ENCODE measurements at places on chromosomes 12 and 14.

DNA sequence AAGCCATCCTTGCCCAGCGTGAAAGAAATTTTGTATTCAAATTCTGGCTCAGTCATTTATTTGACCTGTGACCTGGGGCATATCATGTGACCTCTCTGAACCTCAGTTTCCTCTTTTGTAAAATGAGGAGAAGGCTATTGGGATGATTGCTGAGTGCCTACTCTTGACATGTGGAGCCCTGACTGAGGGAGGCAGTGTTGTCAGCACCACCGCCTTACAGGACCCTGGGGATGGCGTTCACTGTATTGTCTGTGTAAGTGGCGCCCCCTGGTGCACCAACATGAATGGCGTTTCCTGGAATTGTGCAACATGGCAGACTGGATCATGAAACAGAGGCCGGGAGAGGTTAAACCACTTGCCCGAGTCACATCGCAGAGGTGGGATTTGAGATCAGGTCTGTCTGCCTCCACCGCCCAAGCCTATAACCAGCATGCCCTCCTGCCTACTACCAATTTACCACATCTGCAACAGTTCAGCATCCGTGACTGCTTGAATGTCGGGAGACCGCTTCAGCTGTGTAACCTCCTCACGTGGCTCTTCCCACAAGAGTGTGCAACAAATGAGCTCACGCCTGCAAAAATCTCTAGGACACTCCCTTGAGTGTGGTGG is 20.1 kb upstream of the CCDC63 start:
- peaks cover 6% of the 10 kb centered on the region for H3K4me1 ChIP-seq

DNA sequence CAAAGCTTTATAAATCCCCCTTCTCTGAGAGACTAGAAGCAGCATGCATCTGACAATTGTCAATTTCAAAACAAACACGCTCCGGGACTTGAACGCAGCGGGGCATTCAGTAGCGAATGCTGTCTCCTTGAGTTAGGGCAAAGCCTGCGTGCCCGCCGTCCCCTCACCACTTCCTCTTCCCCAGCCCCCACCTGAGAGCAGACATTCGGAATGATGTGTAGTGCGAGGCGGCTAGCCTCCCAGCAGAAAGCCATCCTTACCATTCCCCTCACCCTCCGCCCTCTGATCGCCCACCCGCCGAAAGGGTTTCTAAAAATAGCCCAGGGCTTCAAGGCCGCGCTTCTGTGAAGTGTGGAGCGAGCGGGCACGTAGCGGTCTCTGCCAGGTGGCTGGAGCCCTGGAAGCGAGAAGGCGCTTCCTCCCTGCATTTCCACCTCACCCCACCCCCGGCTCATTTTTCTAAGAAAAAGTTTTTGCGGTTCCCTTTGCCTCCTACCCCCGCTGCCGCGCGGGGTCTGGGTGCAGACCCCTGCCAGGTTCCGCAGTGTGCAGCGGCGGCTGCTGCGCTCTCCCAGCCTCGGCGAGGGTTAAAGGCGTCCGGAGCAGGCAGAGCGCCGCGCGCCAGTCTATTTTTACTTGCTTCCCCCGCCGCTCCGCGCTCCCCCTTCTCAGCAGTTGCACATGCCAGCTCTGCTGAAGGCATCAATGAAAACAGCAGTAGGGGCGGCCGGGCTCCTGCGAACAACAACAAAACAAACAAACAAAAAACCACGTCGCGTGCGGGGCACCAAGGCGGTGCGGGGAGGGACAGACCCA is 2.2 kb downstream of the PRMT8 start:
- no peak overlapping the region for H3K27ac ChIP-seq
- peaks cover 76% of the 10 kb centered on the region for H3K27me3 ChIP-seq
- no peak for DNase-seq
- H3K36me3 ChIP-seq: peaks cover 3% of the 10 kb centered on the region

DNA sequence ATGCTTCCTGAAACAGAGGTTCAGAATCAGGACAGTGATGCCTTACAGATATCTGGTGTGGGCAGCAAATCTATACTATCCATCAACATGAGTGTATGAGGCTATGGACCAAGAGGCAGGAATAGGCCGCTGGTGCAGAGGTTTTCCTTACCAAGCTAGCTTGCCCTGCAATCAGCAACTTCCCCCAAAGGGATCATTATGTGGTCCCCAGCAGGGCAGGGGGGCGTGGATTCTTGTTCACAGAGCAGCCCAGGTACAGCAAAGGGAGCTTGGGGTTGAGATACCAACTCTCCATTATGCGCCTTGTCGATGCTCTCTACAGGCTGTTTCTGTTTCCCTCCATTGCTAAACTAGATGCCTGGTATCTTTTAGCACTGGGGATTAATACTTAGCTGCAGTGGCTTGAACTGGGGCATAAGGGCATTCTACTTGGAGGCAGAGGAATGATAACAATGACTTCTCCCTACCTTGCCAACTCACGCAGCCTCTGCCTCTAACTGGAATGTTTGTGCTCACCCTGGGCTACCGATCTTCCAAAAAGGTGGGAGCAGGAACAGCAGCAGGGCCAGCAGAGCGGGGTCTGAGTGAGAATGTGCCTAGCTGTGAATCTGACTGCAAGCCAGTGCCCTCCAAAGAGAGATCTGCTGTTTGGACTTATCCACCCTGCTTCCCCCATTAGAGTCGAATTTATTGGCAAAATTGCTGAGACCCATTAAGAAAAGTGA is 10.3 kb upstream of the KRT1 start:
- peaks cover 36% of the 10 kb centered on the region for H3K4me1 ChIP-seq
- peaks cover 54% of the 10 kb centered on the region for H3K27me3 ChIP-seq
- DNase-seq: no peak
- peak overlapping the region; percentile 95 for H3K4me3 ChIP-seq
- peaks cover 7% of the 10 kb centered on the region for H3K36me3 ChIP-seq

DNA sequence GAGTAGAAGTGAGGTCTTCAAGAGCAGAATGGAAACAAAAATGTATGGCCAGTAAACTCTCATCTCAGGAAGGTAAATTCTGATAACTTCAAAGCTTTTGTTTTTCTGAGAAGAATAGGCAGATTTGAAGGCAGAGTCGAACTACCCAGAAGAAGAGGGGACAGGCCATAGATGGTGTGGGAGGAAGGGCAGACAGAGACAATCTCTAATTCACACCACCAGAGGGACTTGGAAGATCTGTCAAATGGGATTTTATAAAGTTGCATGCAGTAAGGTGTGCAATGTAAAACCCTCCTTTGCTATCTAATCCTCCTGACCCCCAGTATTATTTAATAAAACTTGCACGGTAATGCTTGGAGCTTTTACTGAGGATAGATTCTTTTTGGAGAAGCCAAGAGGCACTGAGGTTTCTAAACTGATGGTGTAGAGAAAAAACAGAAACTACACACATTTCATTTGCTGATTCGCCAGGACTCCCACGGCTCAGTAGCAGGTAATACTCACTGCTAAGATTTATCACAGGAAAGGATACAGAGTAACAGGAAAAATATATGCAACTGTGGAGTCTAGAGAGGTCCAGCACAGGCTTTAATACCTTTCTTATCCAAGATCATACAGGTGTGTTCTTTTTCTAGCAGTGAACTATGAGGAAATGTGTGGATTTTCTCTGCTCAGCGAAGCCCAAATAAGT is 18.3 kb downstream of the SLC38A2 start:
- no peak overlapping the region for H3K4me3 ChIP-seq
- H3K4me1 ChIP-seq: peaks cover 14% of the 10 kb centered on the region
- DNase-seq: no peak
- H3K36me3 ChIP-seq: no peaks in the 10 kb centered on the region
- no peak overlapping the region for H3K27ac ChIP-seq
- H3K27me3 ChIP-seq: no peaks in the 10 kb centered on the region

GRCh38 chr12:112870267-112870980 is 36.3 kb upstream of the OAS1 start:
- no peaks in the 10 kb centered on the region for H3K36me3 ChIP-seq
- no peak overlapping the region for H3K4me3 ChIP-seq
- peaks cover 65% of the 10 kb centered on the region for H3K27me3 ChIP-seq
- H3K4me1 ChIP-seq: no peaks in the 10 kb centered on the region

DNA sequence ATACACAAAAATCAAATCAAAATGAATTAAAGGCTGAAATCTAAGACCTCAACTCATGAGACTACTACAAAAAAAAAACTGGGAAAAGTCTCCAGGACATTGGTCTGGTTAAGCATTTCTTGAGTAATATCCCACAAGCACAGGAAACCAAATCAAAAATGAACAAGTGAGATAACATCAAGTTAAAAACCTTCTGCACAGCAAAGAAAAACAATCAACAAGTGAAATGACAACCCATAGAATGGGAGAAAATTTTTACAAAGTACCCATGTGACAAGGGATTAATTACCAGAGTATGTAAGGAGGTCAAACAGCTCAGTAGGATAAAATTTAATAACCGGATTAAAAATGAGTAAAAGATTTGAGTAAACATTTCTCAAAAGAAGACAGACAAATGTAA is 338.7 kb downstream of the SLC16A7 start:
- no peaks in the 10 kb centered on the region for H3K27me3 ChIP-seq
- no peak for DNase-seq
- H3K36me3 ChIP-seq: no peaks in the 10 kb centered on the region
- no peaks in the 10 kb centered on the region for H3K4me1 ChIP-seq

DNA sequence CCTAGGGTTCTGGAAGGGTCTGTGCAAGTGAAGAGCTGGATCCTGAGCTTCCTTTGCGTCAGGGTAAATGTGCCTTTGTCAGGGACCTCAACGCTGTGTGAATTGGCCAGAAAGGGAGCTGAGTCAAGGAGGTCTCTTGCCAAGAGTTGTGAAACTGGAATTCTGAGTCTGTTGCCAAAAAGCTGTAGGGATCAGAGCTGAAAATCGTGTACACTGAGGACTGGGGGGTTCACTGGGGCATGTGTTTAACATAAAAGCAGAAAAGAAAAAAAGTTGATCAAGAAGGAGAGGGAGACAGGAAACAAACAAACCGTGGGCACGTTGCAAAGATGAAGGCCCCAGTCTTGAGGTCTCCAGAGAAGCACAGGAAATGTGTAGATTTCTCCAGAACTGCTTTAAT is 1081.5 kb downstream of the VRK1 start:
- no peak overlapping the region for H3K27ac ChIP-seq
- H3K27me3 ChIP-seq: no peaks in the 10 kb centered on the region
- no peak for DNase-seq
- no peak overlapping the region for H3K4me3 ChIP-seq
- no peaks in the 10 kb centered on the region for H3K36me3 ChIP-seq
- peaks cover 8% of the 10 kb centered on the region for H3K4me1 ChIP-seq

DNA sequence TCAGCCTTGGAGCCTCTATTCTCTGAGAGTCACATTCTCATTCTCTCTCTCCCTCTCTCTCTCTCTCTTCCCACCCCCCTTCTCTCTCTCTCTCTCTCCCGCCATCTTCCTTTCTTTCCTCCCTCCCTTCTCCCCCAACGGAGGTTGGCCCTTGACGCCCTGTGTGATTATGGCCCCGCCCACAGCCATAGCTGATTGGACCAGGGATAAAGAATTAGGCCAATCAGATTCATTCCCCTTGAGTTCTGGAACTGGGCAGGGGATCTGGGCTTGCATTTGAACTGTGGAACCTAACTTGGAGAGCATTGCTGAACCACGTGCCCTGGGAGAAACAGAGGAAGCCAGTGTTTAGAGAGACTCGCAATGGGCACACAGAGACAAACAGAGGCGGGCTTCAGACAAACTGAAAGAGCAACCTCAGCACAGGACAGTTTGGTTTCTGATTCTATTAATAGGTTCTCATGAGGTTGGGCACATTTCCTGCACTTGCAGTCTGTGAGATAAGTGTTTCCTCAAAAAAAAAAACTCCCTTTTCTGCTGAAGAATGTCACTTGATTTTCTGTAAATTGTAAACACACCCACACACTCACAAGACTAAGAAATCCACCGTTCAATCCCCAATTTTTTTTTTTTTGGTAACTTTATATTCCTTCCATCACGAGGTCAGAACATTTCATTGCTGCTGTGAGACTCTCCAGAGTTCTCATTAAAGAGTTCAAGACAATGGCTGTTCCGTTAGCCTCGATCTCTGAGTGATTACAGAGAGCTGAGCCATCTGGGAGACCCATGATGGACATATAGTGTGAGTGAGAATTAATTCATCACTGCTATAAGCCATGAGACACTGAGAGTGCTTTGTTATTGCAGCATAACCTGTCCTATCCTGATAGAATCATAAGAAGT is 3.5 kb upstream of the P2RX7 start:
- H3K4me3 ChIP-seq: peak overlapping the region; percentile 84
- H3K27me3 ChIP-seq: no peaks in the 10 kb centered on the region
- DNase-seq: peak; percentile 62
- H3K4me1 ChIP-seq: peaks cover 62% of the 10 kb centered on the region
- no peaks in the 10 kb centered on the region for H3K36me3 ChIP-seq
- peak overlapping the region; percentile 74 for H3K27ac ChIP-seq

DNA sequence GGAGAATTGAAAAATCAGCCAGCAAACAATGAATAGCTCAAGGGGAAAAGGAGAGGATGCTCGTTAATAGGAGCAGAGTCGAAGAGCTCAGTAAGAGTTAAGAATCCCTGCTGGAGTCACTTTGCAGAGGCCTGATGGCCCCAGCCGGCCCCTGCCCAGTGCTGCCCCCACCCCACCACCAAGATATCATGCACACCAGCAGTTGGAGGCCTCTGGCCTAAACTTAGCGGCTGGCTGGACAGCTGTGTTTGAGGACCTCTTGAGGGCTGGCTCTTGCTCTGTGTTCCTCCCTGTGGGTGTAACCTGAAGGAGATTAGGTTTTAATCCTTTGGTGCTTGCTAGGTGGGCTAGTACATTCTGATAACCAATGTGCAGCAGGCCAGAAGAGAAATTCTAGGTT is 142.0 kb downstream of the PLXNC1 start:
- no peak overlapping the region for H3K27ac ChIP-seq
- H3K36me3 ChIP-seq: peaks cover 8% of the 10 kb centered on the region
- no peak for DNase-seq
- peaks cover 5% of the 10 kb centered on the region for H3K4me1 ChIP-seq

GRCh38 chr12:47734725-47735480 is 9.6 kb upstream of the ENDOU start:
- no peaks in the 10 kb centered on the region for H3K36me3 ChIP-seq
- H3K27me3 ChIP-seq: no peaks in the 10 kb centered on the region
- H3K4me3 ChIP-seq: no peak overlapping the region
- no peak for DNase-seq

GRCh38 chr14:45252366-45253069 is 484 bp downstream of the MIS18BP1 start:
- DNase-seq: no peak
- H3K27me3 ChIP-seq: no peaks in the 10 kb centered on the region
- no peaks in the 10 kb centered on the region for H3K36me3 ChIP-seq
- H3K27ac ChIP-seq: peak overlapping the region; percentile 91
- peak overlapping the region; percentile 91 for H3K4me3 ChIP-seq
- H3K4me1 ChIP-seq: peaks cover 15% of the 10 kb centered on the region

DNA sequence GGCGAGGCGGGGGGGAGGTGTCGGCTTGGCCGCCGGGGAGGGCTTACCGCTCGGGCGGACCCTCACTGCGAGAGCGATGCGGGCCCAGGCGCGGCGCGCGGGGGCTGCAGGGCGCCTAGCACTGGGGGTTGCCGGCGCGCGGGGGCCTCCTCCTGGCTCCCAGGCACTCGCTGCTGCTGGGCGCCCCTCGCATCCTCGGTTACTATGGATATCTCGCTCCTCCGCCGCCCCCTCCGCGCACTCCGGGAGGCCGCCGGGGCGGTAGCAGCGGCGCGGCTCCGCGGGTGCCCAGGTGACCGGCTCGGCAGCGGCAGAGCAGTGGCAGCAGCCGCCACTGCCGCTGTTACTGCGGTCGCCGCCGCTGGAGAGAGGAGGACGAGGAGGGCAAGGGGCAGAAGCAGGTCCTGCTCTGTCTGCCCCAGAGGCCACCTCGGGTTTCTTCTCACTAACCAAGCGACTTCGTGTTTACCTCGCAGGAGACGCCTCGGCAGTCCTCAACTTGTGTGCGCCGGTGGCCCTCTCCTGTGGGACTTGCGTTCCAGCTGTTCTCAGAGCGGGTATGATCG is 250.1 kb downstream of the APAF1 start:
- H3K27me3 ChIP-seq: peaks cover 53% of the 10 kb centered on the region
- no peak for DNase-seq
- no peak overlapping the region for H3K27ac ChIP-seq
- no peak overlapping the region for H3K4me3 ChIP-seq
- peaks cover 3% of the 10 kb centered on the region for H3K4me1 ChIP-seq
- H3K36me3 ChIP-seq: peaks cover 2% of the 10 kb centered on the region
